Stimulated activated CD8-positive, alpha-beta memory T cell treated with anti-CD3 and anti-CD28 coated beads, Interleukin-15, amount 100 ng/mL, for 24 hours (primary cell): ENCODE measurements at places on chromosomes 16 and 17.
A peak's percentile ranks its signal among the peaks of the same experiment; 100 is the strongest.

DNA sequence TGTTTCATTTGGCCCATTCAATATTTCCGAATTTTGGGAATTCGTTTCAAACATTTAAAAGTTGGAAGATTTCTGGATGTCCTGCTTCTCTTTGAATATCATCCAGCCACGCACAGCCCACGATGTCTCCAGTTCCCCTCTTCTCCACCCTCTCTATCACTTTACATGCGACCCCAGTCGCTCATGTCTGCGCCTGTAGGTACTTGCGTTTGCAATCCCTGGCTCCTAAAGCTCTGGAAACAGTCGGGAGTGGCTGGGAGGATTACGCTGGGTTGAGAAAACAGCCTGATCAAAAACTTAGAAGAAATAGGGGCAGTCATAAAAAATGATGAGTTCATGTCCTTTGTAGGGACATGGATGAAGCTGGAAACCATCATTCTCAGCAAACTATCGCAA is 1.5 kb upstream of the SBK1 start:
- no peak for DNase-seq

- DNase-seq = no peak
Measured at GRCh38 chr16:51549836-51550235, 398.8 kb upstream of the SALL1 start.

- no peak for DNase-seq
Measured at GRCh38 chr17:39812466-39812865, 51.6 kb downstream of the IKZF3 start.

DNA sequence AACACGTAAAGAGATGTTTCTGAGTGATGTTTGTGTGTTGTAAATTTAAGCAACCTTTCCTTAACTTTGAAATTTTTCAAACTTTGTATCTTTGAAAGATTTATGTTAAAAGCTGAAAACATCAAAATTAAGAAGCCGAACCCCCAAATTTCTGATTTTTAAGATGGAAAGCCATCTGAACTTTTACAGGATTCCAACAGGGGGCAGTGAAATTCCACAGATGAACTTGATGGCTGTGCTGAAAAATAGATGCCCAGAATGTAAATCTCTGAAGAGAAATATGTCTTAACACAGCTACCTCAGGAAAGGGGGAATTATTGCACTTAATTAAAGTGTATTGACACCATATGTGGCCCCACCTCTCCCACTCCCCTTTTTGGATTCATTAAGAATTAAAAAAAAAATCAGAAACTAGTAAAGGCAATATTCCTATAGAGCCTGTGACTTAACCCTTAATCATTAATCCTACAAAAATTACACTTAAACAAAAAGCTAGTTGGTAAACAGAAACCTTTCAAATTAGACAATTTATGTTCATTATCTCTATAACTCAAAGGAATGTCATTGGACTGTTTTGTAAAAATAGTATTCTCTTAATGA is 597.9 kb downstream of the KCNJ2 start:
- no peak for DNase-seq

GRCh38 chr16:4110680-4111079 is 5.6 kb downstream of the ADCY9 start:
- DNase-seq = no peak

DNA sequence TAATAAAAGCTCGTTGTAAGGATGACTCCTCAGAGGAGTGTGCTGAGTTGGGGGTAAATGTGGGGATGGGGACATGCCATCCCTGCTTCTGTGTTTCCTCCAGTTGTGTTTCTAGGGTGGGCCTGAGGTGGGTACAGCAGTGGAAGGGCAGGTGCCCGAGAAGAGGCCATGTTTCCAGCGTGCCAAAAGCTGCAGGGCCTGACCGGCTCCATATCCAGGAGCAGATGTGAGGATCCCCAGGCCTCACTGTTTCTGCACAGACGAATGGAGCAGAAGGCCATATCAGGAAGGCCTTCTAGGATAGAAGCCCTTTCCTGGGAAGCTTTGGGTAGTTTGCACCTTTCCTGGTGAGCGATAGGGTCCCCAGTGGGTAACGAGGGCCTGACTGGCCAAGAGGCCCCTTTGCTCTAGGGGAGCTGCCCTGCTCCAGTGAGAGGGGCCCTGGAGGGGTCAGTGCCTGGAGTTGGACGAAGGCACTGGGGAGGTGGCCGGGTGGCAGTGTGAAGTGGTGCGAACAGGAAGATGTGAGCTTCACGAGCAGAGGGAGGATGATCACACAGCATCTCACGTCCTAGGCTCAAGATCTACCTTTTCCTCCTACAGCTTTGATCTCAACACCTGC is 62.9 kb downstream of the SHISA6 start:
- DNase-seq = no peak

GRCh38 chr16:85381738-85382592 is 231.2 kb upstream of the GSE1 start:
- DNase-seq = no peak

DNA sequence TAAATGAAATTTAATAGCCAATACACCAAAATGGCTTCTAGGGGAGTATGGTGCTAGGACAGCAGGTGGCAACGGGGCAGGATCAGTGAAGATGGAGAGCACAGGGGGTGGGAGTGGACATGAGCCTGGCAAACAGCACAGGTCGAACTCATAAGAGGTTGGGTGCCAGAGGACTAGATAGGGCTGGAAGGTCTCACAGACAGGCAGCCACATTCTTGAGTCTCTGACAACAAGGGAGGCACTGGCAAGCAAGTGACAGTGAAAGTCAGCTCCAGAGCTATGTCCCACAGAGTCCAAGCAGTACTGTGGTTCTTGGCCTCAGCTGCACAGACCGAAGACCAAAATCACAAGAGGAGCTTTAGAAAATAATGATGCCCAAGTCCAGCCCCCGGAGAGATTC is 61.2 kb downstream of the USP31 start:
- no peak for DNase-seq

GRCh38 chr17:39195568-39196160 is 1.8 kb downstream of the CACNB1 start:
- DNase-seq = no peak

GRCh38 chr16:72812672-72813071 is 235.3 kb downstream of the ZFHX3 start:
- DNase-seq = no peak

DNA sequence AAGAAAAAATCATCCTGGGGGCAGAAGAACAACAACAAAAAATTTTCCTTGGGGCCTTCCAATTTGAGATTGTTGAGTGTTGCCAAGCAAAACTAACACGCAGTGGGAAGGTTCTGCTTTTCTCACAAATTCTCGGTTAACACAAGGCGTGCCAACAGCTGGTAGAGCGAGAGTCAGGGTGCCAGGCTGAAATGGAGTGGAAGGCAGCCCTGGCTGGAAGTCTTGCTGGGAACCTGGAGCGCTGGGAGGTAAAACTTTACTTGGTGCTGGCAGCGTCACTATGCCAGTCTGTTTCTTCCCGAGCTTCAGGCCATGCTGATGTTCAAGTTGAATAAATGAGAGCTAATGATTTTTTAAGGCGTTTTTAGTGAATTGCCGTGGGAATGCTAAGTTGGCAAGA is 189.4 kb downstream of the WWOX start:
- no peak for DNase-seq

GRCh38 chr17:80337195-80337895 is 76.7 kb downstream of the RNF213 start:
- DNase-seq = no peak

- no peak for DNase-seq
Measured at GRCh38 chr17:60631119-60631518, 31.1 kb downstream of the PPM1D start.

DNA sequence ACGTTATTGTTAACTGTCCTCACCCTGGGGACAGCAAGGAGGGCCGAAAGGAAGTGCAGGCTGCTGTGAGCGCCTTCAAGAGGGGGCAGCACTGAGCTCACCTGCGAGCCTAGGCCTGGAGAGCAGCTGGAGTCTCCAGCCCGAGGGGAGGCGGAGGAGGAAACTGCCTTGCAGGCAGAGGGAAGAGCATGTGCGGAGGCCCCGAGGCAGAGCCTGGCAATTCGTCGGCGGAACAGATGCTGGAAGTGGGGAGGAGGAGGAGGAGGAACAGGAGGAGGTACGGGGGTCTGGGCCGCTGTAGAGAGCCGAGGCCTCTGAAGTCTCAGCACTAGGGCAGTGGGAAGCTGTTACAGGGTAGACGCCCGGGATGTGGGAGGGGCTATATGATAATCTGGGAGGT is 49.6 kb upstream of the PLCG2 start:
- DNase-seq = no peak

DNA sequence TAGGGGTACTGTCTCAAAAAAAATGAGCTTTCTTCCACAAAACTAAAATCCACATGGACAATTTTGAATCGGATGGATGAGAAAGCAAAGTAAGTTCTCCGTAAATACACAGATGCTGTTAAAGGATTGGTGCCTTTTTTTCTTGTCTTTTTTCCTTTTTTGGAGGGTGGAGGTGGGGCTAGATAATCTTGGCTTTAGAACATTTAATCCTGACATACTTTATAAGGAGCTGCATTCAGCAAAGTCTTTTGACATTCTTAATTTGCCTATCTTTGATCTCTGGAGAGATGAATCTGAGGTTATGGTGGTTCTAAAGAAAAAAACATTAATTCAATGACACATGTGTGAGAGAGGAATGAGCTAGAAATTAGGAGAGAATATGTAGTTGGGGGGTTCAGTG is 312.3 kb upstream of the KCNJ16 start:
- no peak for DNase-seq

- DNase-seq = no peak
Measured at GRCh38 chr17:41594363-41594915, 7.7 kb upstream of the KRT14 start.

GRCh38 chr16:18003033-18003432 is 333.5 kb downstream of the NPIPA8 start:
- DNase-seq = no peak

- DNase-seq = peak; percentile 13
Measured at GRCh38 chr17:3012926-3013581, 50.4 kb downstream of the OR1D5 start.

DNA sequence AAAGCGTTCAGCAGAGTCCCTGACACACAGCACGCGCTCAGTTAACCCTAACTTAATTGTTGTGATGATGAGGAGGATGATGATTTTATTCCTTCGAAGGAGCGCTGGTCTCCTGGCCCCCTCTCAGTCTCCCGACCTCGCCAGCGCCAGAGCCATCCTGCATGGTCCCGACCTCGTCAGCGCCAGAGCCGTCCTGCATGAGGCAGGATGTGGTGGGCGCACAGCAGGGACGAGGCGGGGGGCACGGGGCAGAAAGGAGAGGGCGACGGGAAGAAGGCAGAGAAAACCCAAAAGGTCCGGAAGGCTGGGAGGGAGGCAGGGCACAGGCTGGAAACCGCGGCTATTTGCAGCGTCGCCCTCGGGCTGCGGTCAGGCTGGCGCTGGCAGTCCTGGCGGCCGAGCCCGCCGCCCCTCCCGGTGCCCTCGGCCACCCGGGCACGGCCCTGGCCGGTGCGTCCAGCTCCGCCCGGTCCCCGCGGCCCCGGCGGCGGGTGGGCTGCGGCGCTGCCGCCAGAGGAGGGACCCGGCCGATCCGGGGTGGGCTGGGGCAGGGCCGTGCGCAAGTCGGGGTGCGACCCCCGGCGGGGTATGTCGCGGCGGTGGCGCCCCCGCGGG is 3.0 kb upstream of the TAC4 start:
- no peak for DNase-seq

- DNase-seq = no peak
Measured at GRCh38 chr16:878886-879285, 78.4 kb upstream of the GNG13 start.

GRCh38 chr16:55330781-55331647 is 7.0 kb downstream of the IRX6 start:
- DNase-seq = no peak

DNA sequence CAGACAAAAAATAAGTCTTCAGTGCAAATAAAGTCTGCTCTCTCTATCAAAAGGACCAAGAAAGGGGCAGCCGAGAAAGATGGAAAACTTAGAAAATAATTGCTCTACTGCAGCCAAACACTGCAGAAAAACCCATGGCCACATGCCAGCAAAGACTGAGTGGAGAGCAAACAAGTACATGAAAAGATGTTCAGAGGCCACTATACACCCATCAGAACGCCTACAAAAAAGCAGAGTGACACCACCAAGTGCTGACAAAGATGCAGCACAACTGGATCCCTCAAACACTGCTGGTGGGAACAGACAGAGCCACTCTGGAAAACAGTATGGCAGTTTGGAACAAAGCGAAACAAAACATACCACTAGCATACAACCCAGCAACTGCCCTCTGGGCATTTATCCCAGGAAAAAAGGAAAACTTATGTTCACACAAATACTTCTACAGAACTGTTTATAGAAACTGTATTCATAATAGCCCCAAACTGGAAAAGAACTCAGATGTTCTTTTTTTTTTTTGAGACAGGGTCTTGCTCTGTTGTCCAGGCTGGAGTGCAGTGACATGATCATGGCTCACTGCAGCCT is 36.7 kb downstream of the KIAA0753 start:
- DNase-seq = no peak

GRCh38 chr17:80205811-80206210 is 14.3 kb downstream of the SGSH start:
- DNase-seq = no peak

GRCh38 chr17:8408371-8408770 is 10.7 kb upstream of the RNF222 start:
- no peak for DNase-seq

DNA sequence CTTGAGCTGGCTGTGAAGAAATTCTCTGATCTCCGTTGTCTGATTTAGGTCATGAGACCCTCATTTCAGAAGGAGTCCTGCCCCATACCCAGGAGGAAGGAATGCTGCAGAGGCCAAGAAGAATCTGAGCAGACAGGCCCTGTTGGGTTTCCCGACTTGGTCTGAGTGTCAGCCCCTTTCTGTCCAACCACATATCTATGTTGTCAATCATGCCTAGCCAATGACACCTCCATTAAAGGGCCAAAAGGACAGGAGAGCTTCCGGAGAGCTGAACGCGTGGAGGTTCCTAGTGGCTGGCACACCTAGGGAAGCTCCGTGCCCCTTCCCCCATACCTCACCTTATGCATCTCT is 37.8 kb downstream of the PIMREG start:
- no peak for DNase-seq

GRCh38 chr16:47565454-47565853 is 104.3 kb downstream of the PHKB start:
- DNase-seq = no peak

- no peak for DNase-seq
Measured at GRCh38 chr16:55386534-55387296, 62.7 kb downstream of the IRX6 start.
